ENCODE measurements at places on chromosomes 3 and 15.

- no peak for DNase-seq
Measured at GRCh38 chr3:49718858-49719213, 648 bp downstream of the AMIGO3 start.

- no peak for DNase-seq
Measured at GRCh38 chr15:29125382-29126207, 144.0 kb downstream of the NSMCE3 start.

DNA sequence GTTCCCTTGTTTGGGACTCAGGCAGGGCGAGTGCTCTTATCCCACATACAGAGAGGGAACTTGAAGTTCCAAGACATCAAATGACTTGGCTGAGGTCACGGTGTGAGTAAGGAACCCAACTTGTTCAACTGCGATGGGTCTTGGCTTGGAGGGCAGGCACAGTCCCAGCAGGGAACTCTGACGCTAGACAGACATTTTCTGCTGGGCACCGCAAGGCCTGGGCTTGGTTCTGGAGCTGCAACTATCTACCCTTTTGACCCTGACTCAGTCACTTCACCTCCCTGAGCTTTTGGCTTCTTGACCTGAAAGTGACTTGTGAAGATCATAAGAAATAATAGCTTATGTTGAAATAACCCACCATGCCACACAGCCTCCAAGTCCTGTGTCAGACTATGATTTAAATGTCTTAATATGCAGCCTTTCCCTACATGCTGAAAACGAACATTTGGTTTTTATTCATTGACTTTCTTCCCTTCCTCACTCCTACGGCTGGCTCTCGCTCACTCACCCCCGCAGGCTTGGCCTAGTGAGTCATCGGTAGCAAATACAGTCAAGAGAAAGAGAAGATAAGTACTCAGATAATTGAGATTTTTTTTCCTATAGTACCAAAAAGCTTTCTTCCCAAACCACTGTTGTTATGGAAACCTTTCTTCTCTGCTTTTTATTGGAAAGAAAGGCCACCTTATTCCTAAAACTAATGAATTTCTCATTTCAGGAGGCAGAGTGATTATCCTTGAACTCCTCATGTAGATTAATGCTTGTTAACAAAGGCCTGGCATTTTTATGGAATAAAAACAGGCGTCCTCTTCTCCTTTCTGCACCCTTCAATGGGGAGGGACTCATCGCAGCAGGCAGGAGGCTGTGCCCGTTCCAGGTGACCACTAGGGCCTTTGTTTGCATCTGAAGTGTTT, 178.4 kb downstream of the ATP10A start:
- no peak for DNase-seq

DNA sequence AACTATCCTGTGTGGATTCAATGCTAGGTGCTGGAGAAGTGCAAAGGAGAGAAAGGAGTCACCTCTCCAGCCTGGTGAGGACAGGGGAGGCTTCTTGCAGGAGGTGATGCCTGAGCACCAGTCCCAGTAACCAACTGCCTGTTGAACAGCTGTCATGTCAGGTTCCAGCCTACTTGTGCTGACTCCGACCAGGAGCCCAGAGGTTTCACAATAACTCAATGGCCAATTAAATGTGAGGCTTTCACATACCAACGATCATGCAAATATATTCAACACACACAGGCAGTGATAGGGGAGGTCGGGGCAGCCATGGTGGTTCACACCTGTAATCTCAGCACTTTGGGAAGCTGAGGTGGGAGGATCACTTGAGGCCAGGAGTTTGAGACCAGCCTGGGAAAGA, 7.7 kb downstream of the SORD start:
- no peak for DNase-seq

DNA sequence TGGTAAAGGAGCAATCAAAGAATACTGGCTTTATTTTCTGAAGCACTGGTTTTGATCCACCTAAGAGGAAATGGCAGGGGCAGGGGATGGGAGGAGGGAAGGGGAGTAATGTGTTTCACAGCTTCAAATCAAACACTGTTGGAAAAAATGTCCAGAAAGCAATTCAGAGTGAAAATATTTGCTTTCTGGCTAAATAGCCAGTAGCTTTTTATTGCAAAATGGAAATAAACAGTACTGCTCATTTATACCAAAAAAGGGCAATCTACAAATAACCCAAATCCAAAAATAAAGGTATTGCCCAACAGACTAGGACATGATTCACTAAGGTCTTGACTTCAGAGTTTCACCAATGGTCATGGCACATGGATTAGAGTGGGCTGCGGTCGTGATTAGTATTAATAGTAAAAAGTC, 279.3 kb upstream of the THBS1 start:
- no peak for DNase-seq

DNA sequence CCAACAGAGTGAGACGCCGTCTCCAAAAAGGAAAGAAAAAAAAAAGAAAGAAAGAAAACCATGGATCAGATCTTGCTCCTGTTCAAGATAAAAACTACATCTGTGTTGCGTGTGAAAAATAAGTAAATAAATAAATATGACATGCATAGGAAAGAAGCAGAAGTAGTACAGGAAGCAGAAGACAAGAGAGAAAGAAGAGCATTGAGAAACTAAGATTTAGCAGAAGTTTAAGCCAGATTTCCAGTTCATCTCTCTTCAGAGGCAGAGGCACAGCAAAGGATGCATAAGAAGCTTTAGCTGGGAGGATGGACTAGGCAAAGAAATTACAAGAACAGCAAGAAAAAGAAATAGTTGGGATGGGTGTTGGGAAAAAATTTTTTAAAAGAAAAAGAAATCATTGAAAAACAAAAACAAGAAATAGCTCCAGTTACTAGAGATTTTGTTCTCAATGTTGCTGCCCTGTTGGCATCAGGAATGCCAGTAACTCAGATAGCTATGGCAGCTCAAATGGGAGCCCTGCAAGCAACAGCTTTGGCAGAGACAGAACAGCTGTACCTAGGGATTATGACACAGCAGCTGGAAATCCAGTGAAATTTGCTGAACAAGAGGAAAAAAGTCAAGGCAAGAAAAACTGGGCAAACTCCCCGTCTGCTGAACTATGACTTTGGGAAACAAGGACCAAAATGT, 17.3 kb downstream of the AP3S2 start:
- no peak for DNase-seq

DNA sequence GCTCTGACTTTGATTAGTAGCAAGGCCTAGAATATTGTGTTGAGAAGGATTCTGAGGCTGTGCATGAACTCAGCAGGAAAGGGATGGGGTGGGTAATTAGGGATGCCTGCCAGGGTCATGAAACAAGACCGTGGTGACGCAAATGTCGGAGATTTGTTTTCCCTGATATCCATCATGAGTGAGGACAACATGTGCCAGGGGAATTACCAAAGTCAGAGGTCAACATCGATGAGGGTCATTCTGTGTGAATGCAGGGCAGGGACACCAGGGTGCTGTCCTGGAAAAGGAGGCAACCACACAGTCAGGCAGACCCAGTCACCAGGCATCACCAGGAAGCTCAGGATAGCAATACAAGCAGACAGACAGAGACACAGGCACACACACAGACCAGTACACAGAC, 52.2 kb downstream of the SLCO2A1 start:
- DNase-seq, result no peak

- no peak for DNase-seq
Measured at GRCh38 chr15:95898761-95899160, 431.7 kb upstream of the NR2F2 start.

- no peak for DNase-seq
Measured at GRCh38 chr3:193261970-193262369, 20.9 kb downstream of the PLAAT1 start.

Data from epithelial cell of proximal tubule (primary cell).